ENCODE measurements at places on chromosomes 2 and 18. TPM values are rescaled to one million over a fixed set of nuclear protein-coding genes. Genes with fewer than 3 reads are reported as not detected.

ASIC4 gene
- 0.48 TPM for polyA plus RNA-seq

GRCh38 chr2:18482666-18483065 is 77.8 kb downstream of the RDH14 start:
- no peak for DNase-seq

KIAA2012 gene
- polyA plus RNA-seq = 0.19 TPM

GRCh38 chr2:29920631-29921559 is 491 bp downstream of the ALK start:
- no peak for DNase-seq

GRCh38 chr18:52850031-52850560 is 510.1 kb downstream of the DCC start:
- no peak for DNase-seq

DNA sequence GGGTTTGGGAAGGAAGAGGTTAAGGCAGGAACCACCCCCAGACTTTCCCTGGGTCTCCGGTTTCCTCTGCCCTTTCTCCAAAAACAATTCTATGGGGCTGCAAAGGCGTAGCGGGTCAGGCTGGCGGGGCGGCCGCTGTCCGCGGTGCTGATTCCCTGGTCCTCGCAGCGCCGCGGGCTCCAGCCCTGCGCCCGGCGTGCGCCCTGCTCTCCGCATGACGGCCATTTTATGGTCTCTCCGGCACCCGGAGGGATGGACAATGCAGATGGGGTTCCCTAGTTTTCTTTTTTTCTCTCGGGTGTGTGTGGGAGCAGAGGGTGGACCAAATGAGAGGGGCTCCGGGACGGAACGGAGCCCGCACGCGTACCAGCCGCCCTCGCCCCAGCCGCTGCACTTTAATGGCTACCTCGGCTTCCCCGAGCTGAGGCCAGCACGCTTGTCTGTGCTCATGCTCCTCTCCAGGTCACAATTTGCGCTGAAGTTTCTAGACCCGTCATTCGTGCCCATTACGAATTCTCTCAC is 1.6 kb downstream of the ST8SIA3 start:
- DNase-seq = peak; percentile 61

- no peak for DNase-seq
These were observed 35.6 kb downstream of the BMP10 start for GRCh38 chr2:68835621-68836020.

Measured in hindlimb muscle (tissue), 1 donor.